ENCODE measurements at places on chromosomes 2 and 18.

- no peak for DNase-seq
Observed at GRCh38 chr2:19859565-19859964, 42.2 kb downstream of the TTC32 start.

GRCh38 chr2:236674238-236674637 lies 104.6 kb downstream of the ACKR3 start:
- no peak for DNase-seq

DNA sequence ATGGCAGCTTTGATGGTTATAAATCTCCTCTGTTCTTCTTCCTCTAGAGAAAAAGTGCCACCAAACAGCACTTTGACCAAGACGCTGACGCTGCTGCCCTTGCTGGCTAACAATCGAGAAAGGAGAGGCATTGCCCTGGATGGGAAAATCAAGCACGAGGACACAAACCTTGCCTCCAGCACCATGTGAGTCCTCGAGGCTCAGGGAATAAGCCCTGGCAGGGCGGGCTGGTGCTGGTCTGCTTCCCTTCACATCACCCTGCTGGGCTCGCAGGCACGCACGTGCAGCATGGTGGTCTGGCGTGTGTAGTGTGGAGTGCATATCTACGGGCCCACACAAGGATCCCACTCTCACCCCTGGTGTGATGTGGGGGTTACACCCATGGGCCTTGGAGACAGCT lies 19.4 kb upstream of the DGKD start:
- DNase-seq = no peak

- no peak for DNase-seq
Observed at GRCh38 chr2:163748420-163748819, 12.6 kb upstream of the FIGN start.
